Effector CD4-positive, alpha-beta T cell (primary cell): ENCODE measurements at places on chromosomes 7 and 10.

DNA sequence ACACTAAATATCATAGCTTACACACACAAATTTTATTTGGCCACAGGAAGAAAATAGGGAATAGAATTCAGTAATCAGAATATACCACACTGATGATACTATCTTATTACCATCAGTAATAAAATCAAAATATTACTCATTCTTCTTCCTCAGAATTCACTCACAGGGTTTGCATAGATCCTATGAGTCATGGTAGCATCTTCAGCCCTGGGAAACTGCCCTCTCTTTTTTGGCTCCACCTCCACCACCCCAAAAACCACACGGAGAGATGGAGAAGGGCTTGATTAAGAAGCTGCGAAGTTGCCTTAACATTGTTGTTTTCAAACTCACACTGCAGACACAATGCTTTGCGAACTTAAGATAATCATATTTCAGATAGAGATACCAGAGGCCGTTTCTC, 154.1 kb upstream of the AHR start:
- peak; percentile 32 for DNase-seq

DNA sequence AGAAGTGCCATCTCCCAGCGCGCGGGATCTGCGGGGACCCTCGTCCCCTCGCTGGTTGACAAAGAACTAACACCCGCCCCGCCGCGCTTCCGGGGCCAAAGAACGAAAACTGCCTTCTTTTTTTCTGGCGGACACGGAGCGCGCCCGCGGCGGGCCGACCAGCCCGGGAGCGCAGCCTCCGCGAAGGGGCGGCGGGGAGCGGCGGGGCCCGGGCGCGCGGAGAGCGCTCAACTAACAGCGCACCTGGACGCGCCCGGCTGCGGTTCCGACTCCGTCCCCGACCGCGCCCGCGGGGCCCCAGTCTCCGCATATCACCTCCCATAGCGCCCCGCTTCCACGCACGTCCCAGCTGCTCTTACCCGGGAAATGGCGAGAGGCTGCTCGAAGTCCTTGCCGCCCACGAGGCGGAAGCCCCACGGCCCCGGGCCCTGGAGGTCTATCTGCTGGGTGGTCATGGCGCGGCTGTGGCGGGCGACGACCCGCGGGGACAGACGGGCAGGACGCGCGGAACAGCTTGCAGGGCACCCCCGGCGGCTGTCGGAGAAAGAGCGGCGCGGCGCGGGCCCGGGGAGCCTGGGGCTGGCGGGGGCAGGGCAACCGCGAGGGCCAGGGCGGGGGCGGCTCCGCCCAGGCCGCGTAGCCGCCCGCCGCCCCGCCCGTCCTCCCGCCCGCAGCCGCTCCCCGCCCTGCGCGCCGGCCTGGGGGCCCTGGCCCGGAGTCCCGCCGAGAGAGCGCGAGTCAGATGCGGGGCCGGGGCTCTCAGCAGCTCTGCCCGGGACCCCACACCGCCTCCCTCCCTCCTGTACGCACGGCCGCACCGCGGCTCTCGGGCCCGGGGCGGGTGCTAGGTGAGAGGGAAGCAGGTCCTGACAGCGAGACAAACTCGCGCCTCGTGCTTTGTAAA, at the start of gene PDLIM1:
Gene PDLIM1 (minus strand): TSS at position 543 of the 904 bp plus-strand sequence. CDS start 88 bp downstream, at position 455.
- peak; percentile 6 for DNase-seq

GRCh38 chr7:148289630-148290029, 300.9 kb upstream of the C7orf33 start:
- no peak for DNase-seq

DNA sequence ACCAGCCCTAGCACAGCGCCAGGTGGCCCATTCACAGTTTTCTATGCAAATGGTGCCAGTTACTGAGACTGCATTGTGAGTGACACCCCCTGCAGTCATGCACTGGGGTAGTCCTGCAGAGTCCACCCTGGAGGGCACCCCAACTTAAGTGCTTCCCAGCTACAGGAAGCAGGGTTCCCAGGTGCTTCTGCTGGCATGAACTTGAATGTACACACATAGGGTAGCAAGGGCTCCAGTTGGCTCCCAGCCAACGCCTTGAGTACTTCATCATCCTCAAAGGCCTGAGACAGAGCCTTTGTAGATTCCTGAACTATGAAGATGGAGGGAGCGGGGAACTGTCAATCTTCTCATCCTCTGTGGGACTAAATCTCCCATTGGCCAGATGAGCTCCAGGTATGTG, 11.5 kb upstream of the NPFFR1 start:
- DNase-seq = no peak

DNA sequence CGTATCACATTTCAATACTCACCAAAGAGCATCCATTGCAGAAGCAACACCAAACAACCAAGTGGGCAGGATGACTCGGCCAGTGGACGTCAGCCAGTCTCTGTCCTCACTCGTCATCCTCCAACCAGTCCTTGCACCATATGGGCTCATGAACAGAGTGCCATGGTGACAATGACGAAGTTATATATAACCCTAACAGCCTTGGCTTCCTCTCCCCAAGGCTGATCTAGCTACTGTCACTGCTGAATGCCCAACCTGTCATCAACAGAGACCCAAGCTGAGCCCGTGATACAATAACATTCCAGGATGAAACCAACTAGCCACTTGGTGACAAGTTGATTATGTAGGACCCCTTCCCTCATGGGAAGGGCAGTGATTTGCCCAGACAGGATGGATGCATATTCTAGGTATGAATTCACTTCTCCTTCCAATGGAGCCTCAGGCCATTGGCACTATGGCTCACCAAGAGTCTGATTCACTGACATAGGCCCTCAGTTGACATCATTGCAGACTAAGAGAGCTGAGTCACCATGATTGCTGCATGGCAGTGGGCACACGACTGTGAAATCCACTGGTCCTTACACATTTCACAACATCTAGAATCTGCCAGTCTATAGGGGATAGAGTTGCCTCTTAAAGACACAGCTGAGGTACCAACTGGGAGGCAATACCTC, 26.3 kb upstream of the PPIF start:
- no peak for DNase-seq

DNA sequence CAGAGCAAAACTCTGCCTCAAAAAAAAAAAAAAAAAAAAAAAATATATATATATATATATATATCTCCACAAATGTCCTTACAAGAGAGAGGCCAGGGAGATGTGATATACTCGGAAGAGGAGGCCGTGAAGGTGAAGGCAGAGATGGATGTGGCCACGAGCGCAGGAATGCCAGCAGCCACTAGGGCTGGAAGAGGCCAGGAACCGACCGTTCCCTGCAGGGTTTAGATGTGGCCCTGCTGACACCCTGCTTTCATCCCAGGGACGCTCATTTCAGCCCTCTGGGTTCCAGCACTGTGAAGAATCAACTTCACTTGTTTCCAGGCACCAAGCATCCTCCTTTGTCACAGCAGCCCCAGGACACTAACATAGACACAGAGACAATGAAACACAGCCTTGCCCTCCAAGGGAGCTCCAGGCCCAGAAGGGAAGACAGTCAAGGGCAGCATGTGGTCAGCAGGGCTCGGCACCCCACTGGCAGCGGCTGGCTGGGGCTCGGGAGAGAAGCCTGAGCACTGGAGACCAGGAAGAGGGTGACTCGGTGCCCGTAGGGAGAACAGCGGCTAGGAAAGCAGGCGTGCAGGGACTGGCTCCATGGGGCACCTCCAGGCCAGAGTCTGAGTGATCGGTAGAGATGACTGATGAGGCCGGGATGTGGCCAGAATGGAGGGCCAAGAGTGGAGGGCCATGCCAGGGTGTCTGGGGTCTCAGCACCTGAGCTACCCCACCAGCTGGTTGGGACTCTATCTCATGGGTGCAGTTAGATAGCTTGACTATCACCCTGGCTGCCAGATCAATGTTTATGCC, 7.6 kb downstream of the WDR86 start:
- DNase-seq = no peak

- DNase-seq = no peak
These were observed 13.0 kb downstream of the MCMBP start for GRCh38 chr10:119859420-119860258.
